ENCODE measurements at places on chromosomes 11 and 22.

DNA sequence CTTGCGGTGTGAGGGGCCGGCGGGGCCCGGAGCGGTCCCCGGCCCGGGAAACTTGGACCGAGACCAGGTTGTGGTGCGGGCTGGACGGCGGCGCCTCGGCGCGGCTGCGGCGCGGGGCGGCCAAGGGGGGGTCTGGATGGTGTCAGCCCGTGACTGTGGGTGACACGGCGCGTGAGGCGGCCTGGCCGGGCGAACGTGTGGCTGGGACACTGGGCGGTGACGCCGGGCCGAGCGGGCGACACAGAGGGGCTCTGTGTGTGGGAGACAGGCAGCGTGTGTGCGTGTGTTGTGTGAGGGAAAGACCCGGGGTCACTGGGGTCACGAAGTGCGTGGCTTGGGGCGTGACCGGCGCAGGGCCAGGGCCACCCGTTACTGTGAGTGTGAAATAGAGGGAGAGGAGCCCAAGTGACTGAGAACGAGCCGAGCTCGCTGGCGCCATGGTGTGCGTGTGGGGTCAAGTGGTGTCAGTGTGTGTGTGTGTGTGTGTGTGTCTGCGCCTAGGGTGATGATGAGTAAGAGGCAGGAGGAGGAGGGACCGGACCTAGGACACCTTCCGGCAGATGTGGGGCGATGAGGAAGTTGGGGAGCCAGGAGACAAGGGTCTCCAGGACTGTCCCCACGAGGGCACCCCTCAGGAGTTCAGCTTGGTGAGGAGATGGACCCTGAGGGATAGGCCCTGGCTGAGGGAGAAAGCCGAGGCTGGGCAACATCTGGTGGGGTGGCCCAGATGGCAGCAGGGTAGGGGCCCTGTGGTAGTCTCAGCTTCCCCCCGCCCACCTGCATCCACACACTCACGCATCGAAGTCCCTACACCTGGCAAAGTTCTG is 817 bp downstream of the RELT start:
- peak; percentile 27 for DNase-seq

DNA sequence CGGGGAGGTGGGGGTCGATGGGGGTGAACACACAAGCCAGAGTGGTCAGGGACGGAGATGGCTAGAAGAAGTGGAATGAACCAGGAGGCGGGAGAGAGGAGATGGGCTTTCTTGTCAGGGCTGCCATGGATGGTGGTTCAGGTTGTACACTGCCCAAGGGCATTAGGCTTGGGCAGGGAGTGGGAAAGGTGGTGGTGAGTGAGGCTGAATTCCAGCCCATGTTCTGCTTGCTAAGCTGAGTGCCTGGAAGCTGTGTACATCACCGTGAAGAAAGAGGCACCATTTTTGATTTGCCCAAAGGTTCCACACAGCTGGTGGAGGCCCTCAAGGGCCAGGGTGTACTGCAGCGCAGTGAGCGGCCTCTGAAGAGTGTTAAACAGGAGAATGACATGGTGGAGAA is 16.9 kb downstream of the IL2RB start:
- DNase-seq: no peak

DNA sequence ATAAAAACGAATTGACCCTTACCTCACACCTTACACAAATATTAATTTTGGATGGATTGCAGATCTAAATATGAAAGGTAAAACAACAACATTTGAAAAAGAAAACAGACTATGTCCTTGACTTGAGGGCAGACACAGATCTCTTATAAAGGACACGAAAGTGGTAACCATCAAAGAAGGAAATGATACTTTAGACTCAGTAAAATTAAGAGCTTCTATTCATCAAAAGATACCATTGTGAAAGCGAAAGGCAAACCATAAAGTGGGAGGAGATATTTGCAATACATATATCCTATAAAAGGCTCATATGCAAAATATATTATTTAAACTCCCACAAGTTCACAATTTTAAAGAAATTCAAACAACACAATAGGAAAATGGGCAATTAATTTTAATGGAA is 5.0 kb downstream of the HEPACAM start:
- no peak for DNase-seq

GRCh38 chr22:23670378-23671295 is 20.2 kb upstream of the RGL4 start:
- no peak for DNase-seq

DNA sequence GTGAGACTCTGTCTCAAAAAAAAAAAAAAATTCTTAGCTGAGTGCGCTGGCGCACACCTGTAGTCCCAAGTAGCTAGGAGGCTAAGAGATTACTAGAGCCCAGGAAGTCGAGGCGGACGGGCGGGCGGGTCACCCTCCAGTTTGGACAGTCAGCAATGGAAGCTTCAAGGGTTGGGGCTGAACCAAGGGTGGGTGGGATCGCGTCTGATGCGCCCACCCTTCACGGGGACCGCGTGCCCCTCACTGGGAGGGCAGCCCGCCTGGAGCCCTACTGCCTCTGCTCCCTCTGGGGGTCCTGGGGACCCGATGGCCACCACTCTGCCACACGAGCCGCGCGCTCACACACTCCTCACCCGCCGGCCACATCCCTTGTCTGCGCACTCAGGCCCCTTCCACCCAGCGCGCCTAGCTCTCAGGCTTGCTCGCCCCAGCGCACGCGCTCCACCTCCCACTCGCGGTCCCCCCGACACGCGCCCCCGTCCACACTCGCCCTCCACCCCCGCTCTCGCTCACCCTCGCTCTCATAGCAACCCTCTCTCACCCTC is 494 bp downstream of the CHID1 start:
- no peak for DNase-seq

GRCh38 chr22:28710576-28711191 is 30.9 kb downstream of the CHEK2 start:
- DNase-seq: no peak

- no peak for DNase-seq
These were observed 47.9 kb downstream of the FEZ1 start for GRCh38 chr11:125448136-125448535.

GRCh38 chr11:72741429-72741833 is 10.8 kb downstream of the ARAP1 start:
- no peak for DNase-seq

- no peak for DNase-seq
These were observed 383.2 kb downstream of the LARGE1 start for GRCh38 chr22:33537059-33537458.

DNA sequence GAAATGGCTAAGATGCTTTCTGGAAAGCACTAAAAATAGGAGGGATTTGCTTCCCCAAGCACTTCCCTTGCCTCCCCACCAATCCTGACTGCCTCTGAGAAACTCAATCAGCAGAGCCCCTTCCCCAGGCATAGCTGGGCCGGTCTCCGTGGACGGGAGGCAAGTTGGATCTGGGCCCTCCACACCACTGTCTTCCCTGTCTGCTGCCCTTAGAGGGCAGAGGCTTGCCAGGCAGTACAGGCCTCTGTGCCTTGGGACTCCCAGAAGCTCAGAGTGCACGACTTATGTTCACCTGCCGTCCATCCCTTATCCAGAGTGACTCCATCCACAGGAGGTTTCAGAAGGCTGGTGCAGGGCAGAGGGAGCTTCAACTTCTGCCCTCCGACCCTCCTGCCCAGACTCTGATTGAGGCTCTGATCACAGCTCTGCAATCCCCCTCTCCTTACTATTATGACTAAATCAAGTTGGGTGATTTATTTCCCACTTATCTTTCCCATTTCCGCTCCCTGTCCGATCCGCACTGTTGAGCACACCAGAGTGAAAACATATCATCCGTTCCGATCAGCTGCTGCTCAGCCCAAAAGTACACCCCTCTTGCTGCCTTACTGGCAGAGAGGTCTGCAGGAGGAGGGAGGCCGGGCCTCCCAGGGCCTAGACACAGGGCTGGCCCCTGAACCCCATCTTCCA is 71.8 kb downstream of the DSCAML1 start:
- no peak for DNase-seq

DNA sequence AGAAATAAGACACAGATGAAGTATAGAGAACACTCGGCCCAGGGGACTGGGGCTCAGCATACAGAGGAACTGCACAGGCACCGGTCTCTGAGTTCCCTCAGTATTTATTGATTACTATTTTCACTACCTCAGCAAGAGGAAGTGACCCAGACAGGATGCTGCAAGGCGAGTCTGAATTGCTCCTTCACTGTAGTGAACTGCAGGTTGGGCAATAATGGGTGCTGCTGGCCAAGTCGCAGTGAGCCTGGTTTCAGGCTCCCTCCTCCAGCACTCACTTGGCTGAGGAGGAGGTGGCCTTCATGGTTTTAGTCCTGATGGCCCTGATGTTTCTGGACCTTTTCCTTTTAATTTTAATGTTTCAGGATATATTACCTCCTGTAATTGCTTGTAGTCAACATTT is 10.4 kb downstream of the OR52K2 start:
- no peak for DNase-seq

- no peak for DNase-seq
These were observed 16.8 kb downstream of the PIWIL4 start for GRCh38 chr11:94583866-94584500.

- DNase-seq: no peak
These were observed 226.8 kb upstream of the CHORDC1 start for GRCh38 chr11:90449606-90450005.

GRCh38 chr11:30150425-30150824 is 80.4 kb upstream of the FSHB start:
- DNase-seq: no peak

- DNase-seq: no peak
These were observed 80.6 kb upstream of the SYT13 start for GRCh38 chr11:45366619-45367190.

DNA sequence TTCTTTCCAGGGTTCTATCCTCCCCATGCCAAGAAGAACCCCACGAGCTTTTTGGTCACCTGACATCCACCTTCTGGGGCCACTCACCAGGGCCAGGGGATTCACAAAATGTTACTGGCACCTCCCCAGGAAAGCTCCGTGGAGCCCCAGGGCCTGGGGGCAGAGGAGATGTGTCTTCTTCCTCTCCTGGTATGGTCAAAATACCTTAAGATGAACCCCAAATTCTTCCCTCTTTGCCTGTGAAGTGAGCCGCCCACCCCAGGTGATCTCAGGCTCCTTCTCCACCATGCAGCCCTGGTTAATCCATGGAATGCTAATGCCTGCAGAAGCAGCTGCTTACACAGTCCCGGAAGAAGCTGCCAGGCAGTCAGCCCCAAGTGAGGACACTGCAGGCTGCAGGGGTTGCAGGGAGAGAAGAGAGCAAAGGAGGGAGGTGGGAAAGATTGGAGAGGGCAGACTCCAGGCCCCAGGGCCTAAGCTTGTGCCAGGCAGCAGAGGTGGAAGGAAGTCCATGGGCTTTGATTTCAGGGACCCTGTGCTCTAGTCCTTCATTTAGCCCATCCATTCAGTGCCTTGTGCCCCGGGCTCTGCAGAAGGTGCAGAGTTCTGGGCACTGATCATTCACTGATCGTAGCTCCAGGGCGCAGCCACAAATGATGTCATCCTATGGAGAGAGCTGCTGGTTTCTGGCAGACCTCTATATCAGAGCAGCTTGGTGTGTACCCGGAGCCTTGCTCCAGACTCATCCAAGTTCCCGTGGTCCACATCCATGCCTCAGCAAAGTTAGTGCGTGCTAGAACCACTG is 127.9 kb upstream of the NECTIN1 start:
- DNase-seq: no peak

DNA sequence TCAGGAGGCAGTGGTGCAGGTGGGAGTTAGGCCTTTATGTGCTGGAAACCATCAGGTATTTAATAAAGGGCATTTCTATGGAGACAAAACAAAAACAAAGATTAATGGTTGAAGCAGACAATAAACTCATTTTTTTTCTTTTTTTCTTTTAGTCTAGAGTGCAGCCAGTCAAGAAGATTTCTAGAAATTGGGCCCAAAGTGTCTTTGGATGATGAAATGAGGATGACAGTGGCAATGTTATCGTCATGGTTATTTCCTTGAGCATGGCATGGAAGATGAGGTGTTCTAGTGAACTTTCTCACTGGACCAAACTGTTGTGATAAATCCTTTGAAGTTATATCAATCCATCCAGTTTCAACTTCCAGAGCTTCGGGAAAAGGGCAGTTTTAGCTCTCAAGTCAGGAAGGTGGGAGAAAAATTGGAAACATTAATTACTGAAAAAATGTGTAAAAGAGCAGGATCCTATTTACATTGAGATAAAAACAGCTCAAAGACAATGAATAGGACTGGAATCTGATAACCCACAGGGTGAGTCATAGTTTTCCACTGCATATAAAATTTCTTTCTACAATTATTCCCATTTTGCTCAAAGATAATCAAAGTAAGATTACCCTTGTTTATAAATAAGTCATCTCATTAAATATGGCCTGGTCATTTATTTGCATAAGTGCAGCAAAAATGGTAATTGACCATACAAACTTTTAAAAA is 33.0 kb downstream of the PRR5L start:
- no peak for DNase-seq

DNA sequence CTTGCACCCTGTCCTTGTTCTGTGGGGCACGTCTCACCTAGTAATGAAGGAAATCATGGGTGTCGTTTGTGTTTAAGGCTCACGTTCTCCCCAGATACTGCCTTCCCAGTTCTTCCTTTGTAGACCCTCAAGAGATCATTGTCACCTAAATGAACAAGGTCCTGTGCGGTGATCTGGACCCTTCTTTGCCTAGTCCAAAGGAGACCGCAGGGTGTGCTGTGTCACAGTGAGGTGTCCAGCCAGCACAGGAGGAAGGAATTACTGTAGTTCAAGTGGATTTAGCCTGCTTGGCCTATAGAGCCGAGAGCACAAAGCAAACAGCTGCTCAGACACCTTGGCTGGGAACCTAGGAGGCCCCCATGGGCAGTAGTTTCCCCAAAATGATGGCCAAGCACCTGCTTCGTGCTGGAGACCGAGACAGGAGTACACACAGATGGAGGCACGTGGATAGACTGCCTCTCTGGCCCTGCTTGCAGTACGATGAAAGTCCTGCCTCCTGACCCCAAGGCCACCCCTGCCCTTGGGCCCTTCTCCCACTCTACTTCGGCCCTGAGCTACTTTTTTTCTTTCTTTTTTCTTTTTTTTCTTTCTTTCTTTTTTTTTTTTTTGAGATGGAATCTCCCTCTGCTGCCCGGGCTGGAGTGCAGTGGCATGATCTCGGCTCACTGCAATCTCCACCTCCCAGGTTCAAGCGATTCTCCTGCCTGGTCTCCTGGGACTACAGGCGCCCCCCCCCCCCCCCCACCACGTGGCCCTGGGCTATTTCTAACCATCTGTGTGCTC is 19.4 kb upstream of the PPFIA1 start:
- DNase-seq: no peak

DNA sequence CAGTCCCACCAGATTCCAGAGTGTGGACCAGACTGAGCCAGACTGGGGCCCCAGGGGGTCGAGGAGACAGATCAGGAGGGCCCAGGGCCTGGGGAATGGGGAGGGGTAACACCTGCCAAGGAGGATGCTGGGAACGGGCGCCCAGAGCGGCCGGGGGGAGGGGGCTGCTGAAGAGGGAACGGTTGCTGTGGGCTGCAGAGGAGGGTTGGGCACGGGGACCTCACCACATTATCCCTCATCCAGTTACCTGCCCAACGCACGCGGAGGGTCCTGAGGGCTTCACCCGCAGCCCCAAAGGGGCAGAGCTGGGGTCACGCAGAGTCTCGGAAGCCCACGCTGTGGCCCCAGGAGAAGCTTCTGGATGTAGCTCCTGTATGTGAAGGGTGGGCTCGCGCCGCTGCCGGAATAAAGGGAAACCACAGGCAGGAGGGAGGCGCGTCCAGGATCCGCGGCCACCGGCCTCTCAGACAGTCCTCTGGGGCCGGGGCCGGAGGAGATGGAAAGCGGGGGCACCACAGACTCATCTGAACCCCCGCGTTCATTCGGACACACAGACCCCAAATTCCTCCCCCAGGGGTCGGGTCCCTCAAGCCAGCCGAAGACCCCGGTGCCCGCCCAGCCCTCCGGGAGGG is 866 bp upstream of the SELENOO start:
- DNase-seq: no peak

Measured in activated naive CD8-positive, alpha-beta T cell treated with anti-CD3 and anti-CD28 coated beads, Interleukin-2, amount 50 U/mL, for 16 hours (primary cell).